ENCODE measurements at places on chromosomes 16 and 17.
A peak's percentile ranks its signal among the peaks of the same experiment; 100 is the strongest.

DNA sequence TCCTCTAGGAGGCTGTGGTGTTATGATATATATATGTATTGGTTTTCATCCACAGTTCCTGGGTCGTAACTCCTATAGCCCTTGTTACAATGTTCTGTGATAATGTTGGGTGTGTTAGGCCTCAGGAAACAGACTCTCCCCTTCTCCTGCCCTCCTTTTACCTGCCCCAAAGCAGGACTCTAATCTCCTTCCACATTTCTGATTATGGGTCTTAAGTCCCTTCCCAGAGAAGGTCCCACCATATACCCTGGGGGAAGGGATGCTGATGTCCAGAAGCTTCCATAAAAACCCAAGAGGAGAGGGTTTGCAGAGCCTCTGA is 450 bp upstream of the C1QBP start:
- no peak for DNase-seq

DNA sequence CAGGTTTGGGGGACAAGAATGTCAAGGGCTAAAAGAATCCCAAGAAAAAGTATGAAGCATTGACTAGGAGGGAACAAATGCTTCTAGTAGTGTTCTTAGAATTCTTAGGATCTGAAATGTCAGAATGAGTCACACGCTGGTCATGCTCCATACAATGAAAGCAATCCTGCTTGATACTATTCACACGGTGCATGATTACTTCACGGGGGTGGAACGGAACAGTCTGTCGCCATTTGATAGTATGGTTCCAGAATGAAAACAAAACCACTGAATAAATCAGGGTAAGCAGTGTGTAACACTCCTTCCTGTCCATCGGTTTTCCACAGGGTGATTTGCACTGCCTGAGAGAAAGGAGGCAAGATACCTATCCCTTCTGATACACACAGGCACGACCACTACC is 22.9 kb upstream of the YWHAE start:
- no peak for DNase-seq

DNA sequence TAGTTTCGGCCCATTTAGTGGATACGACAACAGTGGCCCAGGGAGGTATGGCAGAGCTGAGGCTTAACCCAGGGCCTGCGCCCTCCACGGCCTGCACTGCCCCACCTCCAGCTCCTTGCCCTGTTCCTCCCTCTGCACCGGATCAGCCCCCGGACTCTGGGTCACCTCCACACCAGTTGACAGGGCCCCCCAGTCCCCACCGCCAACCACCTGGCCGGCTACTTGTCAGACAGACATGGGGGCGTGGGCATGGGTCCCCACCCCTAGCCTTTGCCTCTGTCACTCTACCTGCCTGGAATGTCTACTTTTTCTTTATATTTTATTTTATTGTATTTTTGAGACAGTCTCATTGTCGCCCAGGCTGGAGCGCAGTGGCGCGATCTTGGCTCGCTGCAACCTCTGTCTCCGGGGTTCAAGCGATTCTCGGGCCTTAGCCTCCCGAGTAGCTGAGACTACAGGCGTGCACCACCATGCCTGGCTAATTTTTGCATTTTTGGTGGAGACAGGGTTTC is 3.0 kb upstream of the ACTG1 start:
- no peak for DNase-seq

DNA sequence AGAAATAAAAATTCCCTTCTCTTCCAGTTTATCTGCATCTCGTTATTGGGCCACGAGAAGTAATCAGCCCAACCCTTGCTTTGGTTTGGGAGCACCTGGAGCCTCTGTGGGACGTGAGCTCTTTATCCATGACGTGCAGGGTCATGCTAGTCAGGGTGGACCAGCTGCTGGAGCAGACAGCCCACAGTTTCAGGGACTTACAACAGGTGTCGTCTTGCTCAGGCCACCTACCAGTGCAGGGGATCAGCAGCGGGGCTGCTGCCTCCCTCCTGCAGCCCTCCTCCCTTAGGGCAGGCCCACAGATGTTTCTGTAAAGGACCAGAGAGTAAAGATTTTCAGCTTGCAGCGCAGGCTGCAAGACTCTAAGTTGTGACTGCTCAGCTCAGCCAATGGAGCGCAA is 16.9 kb downstream of the ADAD2 start:
- no peak for DNase-seq

GRCh38 chr17:3647769-3648555 is 11.4 kb downstream of the CTNS start:
- DNase-seq = peak; percentile 78

- no peak for DNase-seq
Measured at GRCh38 chr17:2928294-2928890, 132.2 kb downstream of the RAP1GAP2 start.

DNA sequence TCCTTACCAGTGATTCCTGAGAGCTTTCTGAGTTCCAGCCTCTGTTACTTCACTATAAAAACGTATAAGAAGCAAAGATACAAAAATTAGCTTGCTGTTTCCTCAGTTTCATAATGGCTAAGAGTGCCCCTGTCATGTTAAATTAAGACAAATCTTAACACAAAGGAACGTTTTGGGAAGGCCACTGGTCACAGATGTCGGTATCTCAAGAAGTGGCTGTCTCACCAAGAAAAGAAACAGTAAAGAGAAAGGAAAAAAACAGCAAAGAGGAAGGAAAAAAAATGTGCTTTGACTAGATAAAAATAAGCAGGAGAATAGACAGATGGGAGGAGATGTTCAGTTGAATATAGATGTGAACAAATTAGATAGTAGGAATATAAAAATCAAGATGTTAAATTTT is 94.8 kb upstream of the AKTIP start:
- DNase-seq = no peak

DNA sequence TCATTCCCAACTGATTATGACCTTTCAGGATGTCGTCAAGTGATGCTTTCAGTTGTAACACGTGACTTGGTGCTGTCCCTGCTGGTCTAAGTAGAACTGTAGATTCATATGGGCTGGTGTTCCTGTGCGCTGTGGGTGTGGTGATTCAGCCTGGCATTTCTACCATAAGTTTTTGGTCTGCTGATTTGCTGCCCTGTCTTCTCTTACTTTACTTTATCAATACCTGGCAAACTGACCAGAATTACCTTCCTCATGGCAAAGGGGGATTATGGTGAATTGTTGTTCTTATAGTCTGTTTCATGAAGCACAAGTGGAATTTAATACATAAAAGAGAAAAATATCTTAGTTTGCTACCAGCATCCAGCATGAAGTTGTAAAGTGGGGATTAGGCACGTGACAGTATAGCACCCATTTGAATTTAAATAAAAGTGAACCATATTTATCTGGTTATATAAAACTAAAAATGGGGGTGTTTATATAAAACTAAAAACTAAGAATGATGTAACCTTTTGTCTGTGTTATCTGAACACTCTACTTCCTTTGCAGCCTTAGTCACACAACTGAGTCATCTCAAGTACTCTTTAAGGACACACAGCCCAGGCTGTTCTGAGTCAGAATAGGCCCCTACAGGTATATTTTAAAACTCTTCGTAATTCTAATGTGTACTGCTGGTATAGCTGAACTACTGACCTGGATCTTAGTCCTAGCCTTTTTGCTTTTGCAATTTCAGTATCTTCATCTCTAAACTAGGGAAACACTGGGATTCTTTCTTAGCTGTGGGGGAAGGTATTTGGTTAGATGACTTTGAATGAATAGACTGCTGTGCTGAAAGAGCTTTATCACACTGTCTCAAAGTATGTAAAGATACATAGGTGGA is 28.3 kb downstream of the TTC19 start:
- peak; percentile 91 for DNase-seq

- DNase-seq = no peak
Measured at GRCh38 chr17:70109497-70109896, 34.5 kb downstream of the KCNJ16 start.

DNA sequence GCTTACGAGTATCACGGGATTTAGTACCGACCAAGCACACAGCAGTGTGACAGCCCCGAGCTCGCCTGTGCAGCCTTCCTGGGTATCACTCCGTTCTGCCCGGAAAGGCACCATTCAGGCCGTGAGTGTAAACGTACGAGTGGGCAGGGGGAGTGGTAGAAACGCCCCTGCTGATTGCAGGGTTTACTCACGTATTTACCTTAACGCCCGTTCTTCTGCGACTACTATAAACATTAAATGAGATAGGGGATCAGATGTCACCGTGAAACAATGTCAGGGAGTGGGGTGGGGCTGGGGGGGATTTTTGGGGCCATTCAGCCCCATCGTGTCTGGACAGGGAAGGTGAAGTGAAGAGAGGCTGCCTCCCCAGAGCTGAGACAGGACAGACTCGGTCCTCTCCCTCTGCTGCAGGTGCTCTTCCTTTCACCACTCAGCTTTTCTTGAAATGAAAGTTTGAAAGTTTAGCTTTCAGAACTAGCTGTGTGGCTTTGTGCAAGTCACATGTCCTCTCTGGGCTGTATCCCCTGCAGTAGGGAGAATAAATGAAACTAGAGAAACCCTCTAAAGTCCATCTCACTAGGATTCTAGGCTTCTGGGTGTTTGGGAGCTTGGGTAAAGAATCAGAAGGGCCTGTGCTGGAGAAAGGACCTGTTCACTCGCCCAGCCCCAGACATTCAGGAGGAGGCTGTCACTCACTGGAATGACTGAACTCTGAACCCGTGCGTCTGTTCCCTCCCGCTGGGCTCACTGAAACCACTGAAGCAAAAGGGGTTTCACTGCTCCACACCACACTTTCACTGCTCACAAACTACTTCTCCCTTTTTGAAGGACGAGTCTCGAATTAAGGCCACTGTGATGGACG is 66.7 kb downstream of the RPA1 start:
- DNase-seq = no peak

GRCh38 chr16:19329932-19330331 is 44.4 kb downstream of the CLEC19A start:
- peak; percentile 7 for DNase-seq

DNA sequence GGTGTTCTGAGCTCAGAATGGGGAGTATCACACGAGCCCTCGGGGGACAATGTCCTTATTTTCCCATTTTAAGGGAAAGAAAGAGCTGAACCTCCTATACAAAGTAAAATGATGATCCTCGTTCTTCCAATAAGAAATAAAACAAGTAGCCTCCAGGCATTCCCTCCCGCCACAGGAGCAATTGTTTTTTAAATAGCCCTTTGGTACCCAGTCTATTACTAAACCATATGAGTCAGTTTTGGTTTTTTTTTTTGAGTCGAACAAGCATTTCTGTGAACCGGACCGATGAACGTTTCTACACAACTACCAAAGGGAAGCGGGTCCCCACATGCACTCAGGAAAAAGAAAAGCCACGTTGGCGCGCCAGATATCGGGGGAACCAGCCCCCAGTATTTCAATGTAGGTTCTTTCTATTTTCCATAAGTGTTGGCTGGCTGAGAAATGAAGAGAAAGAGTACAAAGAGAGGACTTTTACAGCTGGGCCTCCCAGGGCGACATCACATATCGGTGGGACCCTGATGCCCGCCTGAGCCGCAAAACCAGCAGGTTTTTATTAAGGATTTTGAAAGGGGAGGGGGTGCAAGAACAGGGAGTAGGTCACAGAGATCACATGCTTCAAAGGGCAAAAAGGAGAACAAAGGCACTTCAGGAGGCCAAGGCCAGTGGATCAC is 3.8 kb upstream of the DCXR start:
- DNase-seq = no peak

DNA sequence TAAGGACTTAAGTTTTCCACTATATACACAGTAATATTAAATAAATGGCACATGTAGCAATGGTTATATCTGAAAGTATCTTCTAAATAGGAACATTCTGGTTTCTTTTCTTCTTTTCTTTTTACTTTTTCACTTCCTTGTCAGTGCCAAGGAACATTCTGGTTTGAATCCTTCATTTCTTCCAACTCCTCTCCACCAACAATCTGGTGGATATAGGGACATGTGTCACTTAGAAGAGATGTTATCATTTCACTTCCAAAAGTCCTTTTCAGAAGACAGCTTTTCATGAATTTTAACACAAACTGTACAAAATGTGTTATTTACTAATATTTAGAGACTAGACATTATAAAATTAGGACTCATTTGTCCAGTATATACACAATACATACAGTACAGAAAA is 7.9 kb upstream of the GOT2 start:
- DNase-seq = no peak

- DNase-seq = no peak
Measured at GRCh38 chr16:85663891-85664321, 24.8 kb downstream of the GINS2 start.

- DNase-seq = no peak
Measured at GRCh38 chr17:50764734-50765149, 2.6 kb downstream of the ANKRD40CL start.

DNA sequence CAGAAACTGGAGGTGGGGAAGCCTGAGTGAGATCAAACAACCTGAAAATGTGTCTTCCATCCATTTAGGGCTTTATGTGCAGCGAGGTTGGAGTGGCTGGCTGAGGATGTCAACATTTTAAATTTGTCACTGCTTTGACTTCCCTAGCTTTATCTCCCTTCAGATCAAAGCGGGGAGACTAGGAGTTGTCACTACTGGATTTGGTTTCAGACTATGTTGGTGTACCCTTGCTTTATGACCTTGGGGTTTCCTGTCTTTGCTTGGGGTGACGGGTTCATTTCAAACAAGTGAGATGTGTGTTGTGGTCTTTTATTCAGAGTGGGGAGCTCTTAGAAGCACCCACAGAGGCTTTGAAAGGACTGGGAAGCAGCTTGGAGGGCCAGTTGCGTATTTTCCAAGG is 25.6 kb downstream of the MSI2 start:
- DNase-seq = no peak

DNA sequence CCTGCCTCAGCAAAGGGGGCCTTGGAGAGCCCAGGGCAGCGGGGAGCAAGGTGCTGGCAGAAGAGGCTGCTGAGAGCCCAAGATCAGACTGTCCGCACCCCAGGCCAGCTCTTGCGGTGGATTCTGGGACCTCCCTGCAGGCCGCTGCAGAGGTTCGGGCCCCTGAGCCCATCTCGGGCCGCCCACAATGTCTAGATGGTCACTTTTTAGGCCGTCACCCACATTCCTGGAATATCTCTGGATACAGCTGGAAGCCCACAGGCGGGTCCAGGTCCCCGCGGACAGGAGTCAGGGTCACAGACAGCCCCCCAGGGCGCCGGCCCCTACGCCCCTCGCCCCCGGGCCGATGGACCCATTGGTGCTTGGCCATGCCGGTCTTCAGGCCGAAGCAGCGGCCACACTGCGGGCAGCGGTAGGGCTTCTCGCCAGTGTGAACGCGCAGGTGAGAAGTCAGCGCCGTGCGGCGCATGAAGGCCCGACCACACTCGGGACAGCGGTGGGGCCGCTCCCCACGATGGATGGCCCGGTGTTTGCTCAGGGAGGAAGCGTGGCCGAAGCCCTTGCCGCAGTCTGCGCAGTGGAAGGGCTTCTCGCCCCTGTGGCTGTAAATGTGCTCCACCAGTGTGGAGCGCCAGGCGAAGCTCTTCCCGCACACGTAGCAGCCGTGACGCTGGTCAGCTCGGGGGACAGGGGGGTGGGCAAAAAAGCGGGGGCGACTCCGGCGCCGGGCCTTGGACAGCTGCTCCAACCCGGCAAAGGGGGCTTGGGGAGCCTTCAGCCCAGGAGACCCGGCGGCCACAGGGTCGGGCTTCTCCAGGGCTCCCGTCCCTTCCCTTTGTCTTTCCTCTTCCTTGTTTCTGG is 2.1 kb downstream of the ZNF747 start:
- no peak for DNase-seq
